Kidney (tissue), 22 donors: ENCODE measurements at places on chromosomes 5 and 9. TPM values are rescaled to one million over a fixed set of nuclear protein-coding genes. Genes with fewer than 3 reads are reported as not detected.
A peak's percentile ranks its signal among the peaks of the same experiment; 100 is the strongest.

DNA sequence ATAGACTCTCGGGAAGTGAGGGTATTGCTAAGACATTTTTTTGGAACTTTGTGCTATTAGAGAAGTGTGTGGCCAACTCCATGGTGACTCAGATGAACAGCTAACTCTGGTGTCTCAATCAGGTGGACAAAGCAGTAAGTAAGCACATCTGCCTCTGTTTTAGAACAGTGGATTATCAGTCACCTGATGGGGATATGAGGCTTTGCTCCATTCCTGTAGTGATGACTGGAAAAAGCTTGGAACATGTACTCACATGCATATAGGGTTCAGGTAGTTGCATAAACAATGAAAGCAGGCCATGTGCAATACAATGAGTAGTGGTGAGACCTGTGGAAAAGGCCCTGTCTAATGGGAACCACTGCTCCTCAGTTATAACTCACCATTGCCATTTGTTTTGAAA lies 168.2 kb upstream of the FBN2 start:
- DNase-seq: no peak

DNA sequence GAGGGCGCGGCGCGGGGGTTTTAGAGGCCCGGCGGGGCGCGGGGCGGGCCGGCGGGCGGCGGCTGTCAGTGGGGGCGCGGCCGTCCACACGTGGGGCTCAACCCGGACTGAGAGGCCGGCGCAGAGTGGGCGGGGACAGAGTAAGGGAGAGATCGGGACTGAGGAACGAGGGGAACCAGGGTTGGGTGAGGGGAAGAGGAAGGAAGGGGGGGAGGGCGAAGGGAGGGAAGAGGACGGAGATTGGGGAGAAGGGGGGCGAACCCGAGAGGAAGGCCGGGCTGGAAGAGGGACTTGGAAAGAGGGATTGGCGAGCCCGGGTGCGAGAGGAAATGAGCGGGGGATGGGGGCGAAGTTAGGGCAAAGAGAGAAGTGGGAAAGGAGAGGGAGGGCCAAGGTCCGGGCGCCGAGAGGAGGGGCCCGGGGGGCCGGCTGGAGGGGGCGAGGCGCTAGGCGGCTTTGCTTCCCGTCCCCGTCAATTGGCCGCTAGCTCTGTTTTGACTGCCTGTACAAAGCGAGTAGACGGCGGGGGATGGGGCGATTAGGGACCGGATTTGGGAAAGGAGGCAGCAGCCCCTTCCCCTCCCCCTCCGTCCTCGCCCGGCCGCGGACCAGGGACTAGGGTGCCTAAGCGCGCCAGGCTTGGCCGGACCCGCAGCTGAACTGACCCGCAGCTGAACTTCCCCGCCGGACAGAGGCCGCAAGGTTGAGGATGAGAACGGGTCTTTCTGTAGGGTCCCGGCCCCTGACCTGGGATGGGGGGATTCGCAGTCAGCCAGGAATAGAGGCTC lies 399 bp upstream of the FBN2 start:
- DNase-seq: peak; percentile 91

Gene KIF12
- total RNA-seq: 202 TPM

- DNase-seq: no peak
These were observed 37.5 kb upstream of the CDKN2AIPNL start for GRCh38 chr5:134449167-134449566.

Gene UBQLN1
- 95.3 TPM for total RNA-seq

Gene ADRA1B
- total RNA-seq: 1.6 TPM

DNA sequence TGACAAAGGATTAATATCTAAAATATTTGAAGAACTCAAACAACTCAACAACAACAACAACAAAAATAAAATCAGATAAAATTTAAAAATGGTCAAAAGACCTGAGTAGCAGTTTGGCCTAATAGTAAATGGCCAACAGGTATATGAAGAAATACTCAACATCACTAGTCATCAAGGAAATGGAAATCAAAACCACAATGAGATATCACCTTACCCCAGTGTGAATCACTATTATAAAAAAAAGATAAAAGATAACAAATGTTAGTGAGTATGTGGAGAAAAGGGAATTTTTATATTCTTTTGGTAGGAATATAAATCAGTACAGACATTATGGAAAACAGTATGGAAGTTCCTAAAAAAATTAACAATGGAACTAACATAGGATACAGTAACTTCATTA lies 247.9 kb upstream of the TRPC7 start:
- no peak for DNase-seq

DNA sequence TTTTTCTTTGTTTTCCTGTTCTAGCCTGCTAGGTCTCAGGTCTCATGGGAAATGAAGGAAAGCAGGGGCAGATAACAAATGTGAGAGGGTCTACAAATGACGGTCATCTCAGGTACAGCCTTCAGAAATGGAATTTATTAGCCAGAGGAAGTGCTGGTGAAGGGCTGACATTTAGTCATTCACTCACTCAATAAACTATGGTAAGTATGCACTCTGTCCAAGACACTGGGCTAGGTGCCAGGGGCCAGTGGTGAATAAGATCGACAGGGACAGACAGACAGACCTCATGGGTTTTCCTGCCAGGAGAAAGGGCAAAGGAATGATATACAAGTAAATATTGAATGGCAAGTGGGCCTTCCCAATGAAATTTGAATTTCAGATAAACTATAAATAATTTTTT lies 6.3 kb downstream of the PDE6A start:
- DNase-seq: peak; percentile 87

DNA sequence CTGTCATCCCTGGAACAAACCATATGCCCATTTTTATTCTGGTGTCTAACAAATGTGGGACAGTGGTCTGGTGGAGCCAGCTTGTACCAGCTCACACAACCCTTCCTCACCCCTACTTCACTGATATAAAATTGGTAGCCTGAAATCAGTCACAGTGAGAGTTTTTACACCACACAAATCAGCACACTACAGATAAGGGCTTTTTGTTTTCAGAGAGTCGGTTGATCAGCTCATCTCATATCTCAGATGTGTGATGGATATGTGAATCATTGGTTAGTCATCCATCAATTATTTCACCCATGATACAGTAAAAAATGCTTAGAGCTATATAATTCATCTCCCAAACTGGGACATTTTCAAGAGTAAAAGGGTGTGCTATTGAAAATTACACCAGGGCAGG lies 529.2 kb downstream of the EBF1 start:
- no peak for DNase-seq

GRCh38 chr5:135697251-135697958 lies 118.6 kb upstream of the CXCL14 start:
- no peak for DNase-seq

DNA sequence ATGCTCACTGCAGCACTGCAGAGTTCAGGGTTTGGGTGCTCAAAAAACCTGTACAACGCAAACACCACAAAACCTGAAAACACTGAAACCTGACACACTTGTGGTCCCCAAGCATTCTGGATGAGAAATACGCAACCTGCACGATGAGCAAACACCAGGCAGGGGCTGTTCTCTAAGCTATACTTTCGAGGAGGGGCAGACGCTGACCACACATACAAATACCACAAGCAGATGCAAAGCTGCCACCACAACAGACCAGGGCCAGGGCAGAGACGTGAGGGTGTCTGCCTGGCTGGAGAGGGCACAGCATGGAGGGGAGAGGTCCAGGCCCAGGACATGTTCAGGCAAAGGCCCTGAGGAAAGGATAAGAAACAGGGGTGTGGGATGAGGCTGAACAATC lies 23.0 kb downstream of the BARHL1 start:
- no peak for DNase-seq

GRCh38 chr5:177599731-177600507 lies at the start of gene B4GALT7:
Gene B4GALT7, plus strand, starts transcription at chr5:177600132. Its CDS starts 79 bp downstream, at chr5:177600211.
- DNase-seq: peak; percentile 84

- no peak for DNase-seq
These were observed 826.8 kb downstream of the EFNA5 start for GRCh38 chr5:106843812-106844416.

DNA sequence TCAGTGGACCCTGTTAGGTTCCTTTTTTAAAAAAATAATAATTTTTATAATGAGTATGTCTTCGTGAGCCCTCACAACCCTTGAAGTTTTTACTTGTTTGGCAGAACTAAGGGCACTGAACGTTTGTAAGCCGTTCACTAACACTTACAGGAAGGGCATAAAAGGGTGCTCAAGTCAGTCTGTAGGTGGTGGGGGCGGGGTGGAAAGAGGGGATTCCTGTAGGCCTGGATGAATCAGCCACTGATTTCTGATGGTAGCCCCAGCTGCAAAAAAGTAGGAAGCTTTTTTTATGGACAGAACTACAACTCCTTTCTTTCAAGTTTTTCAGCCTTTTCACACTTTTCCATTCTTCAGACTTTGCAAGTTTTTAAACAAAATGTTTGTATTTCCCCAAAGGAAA lies 35.8 kb downstream of the PIK3R1 start:
- no peak for DNase-seq

Gene HARS2
- total RNA-seq: 27.6 TPM

GRCh38 chr5:170597109-170597751 lies 93.4 kb downstream of the KCNIP1 start:
- DNase-seq: peak; percentile 73

GRCh38 chr9:76904661-76905457 lies 1.1 kb downstream of the PRUNE2 start:
- no peak for DNase-seq

Gene INSL4
- total RNA-seq: not detected

DNA sequence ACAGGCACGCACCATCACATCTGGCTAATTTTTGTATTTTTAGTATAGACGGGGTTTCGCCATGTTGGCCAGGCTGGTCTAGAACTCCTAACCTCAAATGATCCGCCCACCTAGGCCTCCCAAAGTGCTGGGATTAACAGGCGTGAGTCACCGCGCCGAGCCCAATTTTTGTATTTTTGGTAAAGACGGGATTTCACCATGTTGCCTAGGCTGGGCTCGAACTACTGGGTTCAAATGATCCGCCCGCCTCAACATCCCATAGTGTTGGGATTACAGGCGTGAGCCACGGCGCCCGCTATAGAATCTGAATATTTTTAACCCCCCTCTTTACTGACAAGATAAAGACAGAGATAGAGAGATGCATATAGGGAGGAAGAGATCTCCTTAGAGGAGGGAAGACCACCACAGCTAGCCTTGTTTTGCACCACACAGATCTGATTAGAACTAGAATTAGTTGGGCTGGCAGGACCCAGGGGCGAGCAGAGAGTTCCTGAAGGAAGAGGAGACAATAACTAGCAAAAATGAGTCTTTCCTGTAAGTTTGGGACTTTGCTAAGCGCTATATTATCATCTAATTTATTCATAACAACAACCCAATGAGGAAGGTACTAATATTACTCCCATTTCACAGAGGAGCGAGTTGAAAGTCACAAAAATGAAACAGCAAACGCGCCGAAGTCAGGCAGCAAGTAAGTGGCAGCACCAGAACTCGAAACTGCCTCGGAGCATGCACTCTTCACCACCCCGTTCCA lies 1.5 kb upstream of the ANKHD1 start:
- DNase-seq: no peak

- DNase-seq: no peak
These were observed 11.1 kb downstream of the BARX1 start for GRCh38 chr9:93944011-93944410.

Gene PCDHB4
- 5.8 TPM for total RNA-seq

- no peak for DNase-seq
These were observed 357.4 kb downstream of the PRDM9 start for GRCh38 chr5:23864786-23865185.

DNA sequence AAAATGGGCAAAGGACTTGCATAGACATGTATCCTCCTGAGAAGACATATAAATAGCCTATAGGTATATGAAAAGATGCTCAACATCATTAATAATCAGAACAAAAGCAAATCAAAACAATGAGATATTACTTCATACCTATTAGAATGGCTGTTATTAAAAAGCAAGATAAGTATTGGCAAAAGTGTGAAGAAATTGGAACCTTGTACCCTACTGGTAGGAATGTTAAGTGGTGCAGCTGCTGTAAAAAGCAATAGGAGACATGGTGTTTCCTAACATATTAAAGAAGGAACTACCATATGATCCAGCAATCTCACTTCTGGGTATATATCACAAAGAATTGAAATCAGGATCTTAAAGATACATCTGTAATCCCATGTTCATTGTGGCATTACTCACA lies 69.8 kb upstream of the PRR16 start:
- no peak for DNase-seq

DNA sequence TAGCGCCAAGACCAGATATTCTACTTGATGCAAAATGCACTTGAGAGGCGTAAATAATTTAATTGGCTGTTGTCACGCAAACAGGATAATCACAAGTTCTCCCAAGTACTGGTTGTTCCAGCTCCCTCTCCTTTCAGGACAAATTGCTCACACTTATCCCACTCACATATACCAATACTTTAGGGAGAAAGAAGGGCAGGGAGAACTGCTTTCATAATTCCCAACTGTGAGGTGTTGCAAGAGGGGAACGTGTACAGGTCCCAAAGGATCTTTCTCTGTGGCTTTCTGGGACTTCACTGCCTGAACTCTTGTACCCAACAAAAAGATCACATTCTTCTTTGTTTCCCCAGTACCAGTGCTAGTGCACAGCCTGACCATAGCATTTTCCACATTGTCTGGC lies 21.5 kb upstream of the TGFBI start:
- DNase-seq: no peak

DNA sequence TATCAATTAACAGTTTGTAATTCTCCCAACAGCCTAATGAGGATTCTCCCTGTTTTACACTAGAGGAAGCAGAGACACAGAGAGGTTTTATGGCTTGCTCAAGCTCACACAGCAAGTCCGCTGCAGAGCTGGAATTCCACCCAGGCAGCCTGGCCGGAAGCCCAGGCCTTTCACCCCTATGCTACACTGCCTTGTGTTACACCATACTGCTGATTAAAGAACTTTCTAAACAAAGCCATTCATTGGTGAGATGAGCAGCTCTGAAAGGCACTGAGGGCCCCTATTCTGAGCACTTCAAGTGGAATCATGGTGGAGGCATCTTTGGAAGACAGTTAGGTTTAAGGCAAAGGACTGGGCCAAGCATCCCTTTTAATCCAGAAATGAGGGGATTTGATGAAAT lies 14.7 kb upstream of the LARP1 start:
- DNase-seq: no peak

Gene CD274
- total RNA-seq: 5.0 TPM

DNA sequence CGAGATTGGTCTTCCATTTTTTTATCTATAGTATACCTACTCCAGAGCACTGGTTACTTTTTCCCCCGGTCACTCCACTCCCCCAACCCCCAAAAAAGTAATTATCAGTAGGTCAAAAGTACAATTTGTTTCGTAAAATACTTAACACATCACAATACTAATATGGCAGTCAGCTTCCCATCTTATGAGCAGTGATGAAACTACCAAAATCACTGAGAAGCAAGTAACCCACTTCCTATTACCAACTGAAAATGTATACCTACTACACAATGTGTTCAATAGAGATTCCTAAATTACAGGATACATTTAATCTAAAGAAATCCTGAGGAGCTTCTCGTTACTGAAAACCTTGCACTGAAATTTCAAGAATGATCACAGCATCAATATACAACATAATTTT lies 1.9 kb downstream of the CERT1 start:
- DNase-seq: no peak
